ENCODE measurements at places on chromosomes 4 and X. TPM values are rescaled to one million over a fixed set of nuclear protein-coding genes. Genes with fewer than 3 reads are reported as not detected.

GRCh38 chr4:109631532-109632108 is 71.6 kb downstream of the MCUB start:
- peak; percentile 8 for DNase-seq

GRCh38 chrX:98931216-98931615 is 1478.9 kb downstream of the PCDH19 start:
- DNase-seq: no peak

DNA sequence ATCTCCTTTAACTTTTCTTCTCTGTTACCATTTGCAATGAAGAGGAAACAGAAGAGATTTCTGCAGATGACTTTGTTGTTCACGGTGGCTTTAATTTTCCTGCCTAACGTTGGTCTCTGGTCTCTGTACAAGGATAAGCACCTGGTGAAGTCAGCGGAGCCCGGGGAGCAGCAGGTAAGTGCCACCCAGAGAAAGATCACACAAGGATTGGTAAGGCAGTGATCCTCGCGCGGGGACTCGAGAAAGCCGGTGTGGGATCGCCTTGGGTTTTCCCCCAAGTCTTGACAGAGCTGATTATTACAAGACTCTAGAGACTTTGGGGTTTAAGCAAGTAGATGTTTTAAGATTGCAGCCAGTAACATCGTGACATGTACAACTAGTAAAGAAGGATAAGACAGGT is 1.3 kb downstream of the GALNTL6 start:
- no peak for DNase-seq

GRCh38 chr4:17066972-17067371 is 168.5 kb upstream of the LDB2 start:
- peak; percentile 11 for DNase-seq

GRCh38 chrX:683576-683975 is 53.0 kb downstream of the SHOX start:
- DNase-seq: no peak

DNA sequence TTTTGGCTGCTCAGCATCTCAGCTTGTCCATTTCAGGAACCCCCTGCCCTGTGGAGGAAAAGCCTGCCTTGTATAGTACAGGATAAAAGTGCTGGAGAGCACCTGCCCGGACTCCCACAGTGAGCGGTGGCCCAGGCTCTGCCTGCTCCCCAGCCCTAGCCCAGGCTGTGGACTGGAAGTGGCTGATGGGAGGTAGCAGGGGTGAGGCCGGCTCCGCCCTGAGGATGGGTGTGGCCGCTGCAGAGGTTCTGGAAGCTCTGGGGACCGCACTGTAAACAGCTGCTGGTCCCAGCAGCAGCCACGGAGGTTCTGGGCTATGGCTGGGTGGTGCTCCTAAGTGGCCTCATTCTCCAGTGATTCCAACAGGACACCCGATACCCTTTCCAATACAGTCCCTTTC is 56.6 kb upstream of the HELT start:
- no peak for DNase-seq

Gene EPGN
- polyA plus RNA-seq: 0.21 TPM

Gene PRDX4
- polyA plus RNA-seq: 89.5 TPM

- no peak for DNase-seq
Measured at GRCh38 chr4:142285222-142285583, 560.9 kb downstream of the INPP4B start.

- DNase-seq: no peak
Measured at GRCh38 chr4:18635531-18635930, 614.0 kb upstream of the LCORL start.

DNA sequence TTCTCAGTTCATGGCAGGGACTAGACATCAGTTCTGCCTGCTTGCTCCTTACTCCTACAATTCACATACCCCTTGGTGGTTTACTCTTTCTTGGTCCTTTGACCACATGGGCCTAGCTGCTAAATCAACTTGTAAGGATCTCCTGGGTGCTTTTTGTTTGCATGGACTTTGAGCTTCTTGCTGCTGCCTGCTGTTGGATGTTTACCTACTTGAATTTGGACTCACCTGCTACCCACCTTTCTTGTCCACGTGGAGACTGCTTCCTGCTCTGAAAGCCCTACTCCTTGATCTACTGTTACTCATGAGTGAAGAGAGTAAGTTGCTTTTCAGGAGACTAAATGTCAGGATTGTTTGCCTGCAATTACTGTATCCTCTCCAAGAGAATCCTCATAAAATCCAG is 15.2 kb upstream of the ARHGAP24 start:
- DNase-seq: no peak

All from muscle of leg (tissue), 16 donors.